CD14-positive monocyte (primary cell): ENCODE measurements at places on chromosomes 6 and 20.

DNA sequence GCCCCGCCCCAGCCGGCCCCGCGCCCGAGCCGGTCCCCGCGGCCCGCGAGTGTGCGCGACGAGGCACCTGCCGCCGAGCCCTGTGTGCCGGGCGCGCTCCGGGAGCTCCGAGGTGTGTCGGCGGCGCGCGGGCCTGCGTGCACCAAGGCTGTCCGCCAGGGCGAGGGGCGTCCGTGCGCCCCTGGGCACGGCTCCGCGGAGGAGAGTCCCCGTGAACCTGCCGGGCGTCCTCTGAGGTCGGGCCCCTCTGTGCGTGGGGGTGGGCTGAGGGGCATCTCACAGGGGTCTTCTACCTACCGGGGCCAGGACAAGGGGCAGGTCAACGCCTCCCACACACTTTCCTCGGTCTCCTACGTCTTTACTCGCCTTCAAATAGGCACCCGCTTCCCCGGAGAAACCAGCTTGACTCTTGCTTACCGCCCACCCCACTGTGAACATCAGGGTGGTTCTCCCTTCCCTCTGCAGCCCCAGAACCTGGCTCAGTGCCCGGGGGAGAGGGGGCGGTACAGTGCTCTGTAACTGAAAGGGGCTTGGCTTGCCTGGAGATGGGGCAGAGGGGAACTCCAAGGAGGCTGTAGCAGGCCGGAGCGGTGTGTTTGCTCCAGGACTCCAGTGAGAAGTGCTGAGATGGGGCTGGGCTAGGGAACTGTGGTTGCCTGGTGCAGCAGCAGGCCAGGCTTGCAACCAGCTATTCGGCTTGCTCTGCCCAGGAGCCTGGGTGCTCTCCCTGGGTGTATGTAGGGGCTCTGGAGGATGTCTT is at the start of gene SAMD10:
SAMD10 (minus strand) TSS at position 86 of the 760 bp plus-strand sequence. CDS start 175 bp downstream, outside the sequence.
- no peak for DNase-seq

DNA sequence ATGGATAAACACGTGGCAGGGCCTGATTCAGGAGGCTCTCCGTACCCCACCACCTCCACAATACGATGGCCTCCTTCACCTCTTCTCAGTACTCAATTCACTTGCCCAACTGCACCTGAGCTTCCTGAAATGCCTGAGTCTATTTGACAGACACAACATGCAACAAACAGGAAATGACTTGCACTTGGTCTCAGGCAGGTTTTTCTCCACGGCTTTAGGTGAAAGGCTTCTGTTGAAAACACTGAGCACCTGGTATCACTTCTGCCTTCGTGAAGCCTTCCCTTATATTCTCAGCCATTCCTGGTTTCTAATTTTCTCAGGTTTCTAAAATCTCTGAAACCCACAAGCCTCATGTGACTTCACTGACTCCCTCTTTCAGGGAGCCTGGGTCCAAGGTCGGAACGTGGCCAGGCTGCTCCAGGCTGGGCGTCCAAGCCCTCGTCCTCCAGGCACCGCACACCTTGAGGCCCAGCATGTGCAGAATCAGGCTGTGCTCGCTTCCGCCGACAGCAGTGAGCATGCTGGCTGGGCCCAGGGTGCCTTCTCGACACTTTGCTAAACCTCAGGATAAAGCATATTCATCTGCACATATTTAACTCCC is 34.7 kb downstream of the TAF4 start:
- no peak for DNase-seq

DNA sequence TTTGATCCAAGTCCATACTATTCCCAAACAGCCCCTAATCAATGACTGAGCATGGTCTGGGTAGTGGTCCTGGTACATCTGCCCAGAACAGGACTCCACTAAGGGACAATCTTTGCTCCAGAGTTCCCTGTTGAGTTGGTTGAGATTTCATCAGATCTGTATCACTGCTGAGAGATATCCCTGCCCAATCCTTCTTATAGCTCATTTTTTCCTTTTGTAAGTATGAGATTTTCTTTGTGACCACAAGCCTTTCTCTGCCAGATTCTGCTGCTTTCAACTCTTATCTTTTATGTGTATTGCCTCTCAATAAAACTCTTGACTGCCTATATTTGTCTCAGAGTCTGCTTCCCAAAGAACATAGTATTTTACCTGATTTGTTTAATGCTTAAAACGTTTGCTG is 46.2 kb upstream of the LAMA2 start:
- no peak for DNase-seq

GRCh38 chr6:16623029-16623653 is 138.1 kb downstream of the ATXN1 start:
- no peak for DNase-seq

DNA sequence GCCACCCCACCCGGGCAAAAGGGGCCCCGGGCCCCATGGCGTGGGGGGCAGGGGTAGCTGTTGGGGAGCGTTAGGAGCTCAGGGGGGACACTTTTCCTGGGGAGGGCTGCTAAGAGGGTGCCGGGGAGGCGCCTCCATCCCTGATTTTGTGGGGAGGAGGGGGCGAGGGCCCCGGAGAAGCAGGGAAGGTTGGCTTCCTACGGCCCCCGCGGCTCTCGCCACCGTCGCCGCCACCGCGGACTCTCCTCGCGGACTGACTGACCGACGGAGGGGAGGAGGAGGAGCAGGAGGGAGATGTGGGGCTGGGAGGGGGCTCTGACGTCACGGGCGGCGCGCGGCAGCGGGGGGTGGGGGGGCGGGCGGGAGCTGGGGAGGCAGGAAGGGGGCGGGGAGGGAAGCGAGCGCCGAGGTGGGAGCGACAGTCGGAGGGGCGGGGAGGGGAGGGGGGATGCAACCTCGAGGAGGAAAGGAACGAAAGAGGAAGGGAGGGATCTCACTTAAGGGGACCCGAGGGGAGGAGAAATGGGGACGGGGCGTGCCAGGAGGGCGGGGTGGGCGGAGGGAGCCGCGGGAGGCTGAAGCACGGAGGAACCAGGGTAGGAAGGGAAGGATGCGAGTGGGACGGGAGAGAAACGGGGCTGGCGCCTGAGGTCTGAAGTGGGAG is 5.1 kb downstream of the GABBR1 start:
- peak; percentile 63 for DNase-seq

DNA sequence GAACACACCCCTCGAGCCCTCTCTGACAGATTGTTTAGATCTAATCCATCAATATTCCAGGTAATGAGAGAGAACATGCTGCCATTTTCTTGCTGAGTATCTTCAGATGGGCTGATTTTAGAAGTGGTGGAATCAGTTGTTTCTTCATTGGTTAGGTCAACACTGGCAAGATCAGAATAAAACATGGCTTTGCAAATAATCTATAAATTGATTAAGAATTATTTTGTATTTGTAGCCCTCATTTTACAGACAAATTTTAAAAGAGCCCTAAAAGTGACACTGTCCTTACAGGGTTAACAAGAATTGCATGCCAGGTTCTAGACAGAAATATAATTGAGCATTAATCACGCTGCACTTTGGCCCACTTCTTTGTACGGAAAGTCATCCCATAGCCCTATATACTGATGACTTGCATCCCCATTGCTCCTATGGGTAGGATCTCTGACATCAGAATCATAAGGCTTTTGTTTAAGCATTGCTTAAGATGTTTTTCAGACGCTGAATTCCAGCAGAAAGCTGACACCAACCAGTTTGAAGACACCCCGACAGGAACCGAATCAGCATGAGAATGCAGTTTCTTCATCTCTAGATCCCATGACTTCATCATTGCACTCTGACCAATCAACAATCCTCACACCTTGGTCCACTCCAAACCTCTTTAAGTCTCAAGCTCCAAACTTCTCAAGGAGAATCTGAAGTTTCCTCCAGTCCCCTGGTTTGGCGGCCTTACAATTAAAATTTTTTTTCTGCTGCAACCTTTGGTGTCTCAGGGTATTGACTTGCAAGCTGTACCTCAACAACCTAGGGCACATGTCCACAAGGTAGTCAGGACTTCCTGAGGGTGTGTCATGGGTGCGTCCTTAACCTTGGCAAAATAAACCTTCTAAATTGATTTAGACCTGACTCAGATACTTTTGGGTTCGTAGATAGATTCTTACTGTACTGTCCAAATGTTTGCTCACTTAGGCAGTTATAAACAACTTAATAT is 7.8 kb downstream of the TDP2 start:
- DNase-seq: peak; percentile 83

GRCh38 chr6:19929312-19929711 is 92.1 kb downstream of the ID4 start:
- DNase-seq: no peak

DNA sequence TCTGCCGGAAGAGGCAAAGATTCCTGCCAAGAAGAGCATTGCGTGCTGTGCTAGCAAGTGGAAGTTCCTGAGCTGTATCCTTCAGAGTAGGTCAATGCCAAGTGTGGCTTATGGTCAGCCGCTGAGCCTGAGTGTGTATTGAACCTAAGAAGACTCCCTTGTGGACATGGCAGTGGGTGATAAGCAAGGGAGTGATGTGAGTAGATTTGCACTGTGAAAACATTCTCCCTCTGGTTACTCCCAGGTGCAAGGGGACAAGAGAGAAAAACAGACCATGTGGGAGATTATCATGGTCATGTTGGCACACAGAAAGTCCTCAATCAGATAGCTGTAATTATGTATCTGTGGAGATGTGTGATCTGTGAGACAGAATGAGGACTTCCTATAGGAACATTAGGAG is 6.1 kb upstream of the TMEM74B start:
- DNase-seq: no peak

GRCh38 chr20:58682656-58683531 is 9.7 kb upstream of the NPEPL1 start:
- DNase-seq: no peak

GRCh38 chr6:4947716-4948115 is 56.1 kb downstream of the RPP40 start:
- DNase-seq: no peak

GRCh38 chr6:97292671-97293070 is 9.7 kb upstream of the MMS22L start:
- no peak for DNase-seq

DNA sequence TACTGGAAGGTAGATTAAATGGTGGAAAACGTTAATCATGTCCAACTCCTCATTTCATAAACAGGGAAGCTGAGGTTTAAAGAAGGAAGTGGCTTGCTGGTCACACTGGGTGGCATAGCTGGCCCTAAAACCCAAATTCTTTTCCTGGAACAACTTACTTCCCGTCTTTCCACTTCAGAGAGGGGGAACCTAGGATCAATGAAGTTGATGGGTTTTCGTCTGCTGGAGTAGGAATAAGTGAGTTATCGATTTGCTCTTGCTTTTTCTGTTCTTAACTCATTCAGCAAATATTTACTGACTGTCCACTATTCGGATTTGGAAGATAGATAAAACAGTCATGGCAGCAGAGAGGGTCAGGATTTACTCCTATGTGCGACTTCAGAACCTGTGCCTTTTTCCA is 1.2 kb upstream of the SYS1 start:
- no peak for DNase-seq

DNA sequence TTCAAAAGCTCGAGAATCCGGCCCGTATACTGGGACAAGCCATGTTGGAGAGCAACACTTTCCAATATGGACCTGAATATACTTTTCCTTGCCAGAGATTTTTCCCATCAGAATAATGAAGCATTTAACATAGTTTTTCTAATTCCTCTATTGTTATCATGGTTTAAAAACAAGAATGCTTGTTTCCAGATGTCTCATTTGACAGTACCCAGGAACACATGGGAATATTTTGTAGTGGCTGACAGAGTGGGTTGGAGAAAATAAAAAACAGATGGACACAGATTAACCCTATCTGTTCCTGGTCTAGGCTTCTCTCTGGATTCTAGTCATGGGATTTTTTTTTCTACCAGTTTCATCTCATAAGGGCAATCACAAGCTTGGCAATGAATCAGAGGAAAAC is 164.8 kb upstream of the CEP162 start:
- DNase-seq: no peak

DNA sequence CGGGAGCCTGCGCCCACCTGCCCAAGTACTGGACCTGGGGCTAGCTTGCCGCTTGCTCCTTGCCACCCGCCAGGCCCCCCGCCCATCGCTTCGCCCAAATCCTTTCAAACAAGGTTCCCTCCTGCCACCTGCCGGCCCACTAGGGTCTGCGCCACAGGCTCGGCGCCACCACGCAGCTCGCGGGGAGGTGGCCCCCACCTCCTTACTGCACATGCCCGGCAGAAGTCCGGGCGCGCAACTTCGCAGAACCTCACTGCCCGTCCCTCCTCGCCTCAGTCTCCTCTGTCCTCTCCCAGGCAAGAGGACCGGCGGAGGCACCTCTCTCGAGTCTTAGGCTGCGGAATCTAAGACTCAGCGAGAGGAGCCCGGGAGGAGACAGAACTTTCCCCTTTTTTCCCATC is 11.2 kb downstream of the GNAS-AS1 start:
- DNase-seq: peak; percentile 11

- DNase-seq: no peak
Measured at GRCh38 chr20:24018796-24019195, 30.2 kb upstream of the GGTLC1 start.

DNA sequence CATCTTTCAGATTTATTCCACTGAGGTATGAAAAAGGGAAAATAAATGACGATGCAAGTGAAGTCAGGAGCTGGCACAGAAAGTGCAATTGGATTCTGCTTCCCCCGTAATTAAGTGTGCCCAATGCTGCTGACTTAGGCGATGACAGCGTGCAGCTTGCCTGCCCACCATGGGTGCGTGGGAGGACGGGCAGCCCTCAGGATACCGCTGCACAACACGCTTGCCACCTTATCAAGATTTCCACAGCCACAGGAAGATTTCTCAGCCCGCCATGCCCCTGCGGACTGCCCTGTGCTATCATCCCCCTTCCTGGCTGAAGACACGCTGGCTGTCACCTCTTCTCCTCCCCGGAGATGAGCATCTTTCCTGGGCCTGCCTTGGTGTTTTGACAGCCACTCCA is 103.3 kb upstream of the BACH2 start:
- DNase-seq: no peak

DNA sequence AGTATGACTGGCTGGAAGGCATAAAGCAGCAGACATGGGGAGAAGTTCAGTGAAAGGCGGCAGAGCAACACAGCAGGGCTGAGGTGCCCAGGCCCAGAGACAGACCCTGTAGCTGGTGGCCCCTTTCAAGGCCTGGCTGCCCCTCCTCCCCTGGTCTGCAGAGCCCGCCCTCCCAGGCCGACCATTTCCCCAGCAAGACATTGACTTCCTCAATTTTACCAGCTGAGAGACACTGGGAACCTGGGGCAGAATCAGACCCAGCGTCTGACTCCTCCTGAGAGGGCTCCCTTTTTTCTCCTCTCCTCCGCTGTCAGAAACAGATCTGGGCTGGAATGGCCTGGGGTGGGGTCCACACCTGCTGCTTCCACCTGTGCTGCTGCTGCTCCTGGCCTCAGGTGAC is at the start of gene TREML4:
TREML4 (plus strand) TSS at position 254 of the 400 bp plus-strand sequence; CDS start at position 333, 79 bp downstream.
- DNase-seq: no peak

DNA sequence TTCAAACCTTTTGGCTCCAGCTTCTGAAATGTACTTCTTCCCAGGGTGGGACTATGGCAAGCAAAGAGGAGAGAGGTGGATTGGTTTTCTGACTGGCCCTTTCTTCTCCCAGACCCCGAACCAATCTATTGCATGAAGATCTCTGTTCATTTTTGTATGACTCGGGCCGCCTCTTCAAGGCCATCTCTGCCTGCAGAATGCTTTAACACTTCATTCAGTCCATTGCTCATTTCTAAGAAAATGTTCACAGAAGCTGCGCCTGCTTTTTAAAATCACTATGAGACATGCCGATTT is 1.6 kb downstream of the VGLL2 start:
- no peak for DNase-seq

GRCh38 chr6:11366183-11366933 is 133.9 kb upstream of the NEDD9 start:
- DNase-seq: peak; percentile 92

- peak; percentile 17 for DNase-seq
Measured at GRCh38 chr6:45590226-45590625, 212.5 kb upstream of the SUPT3H start.

GRCh38 chr6:153564803-153565202 is 433.7 kb upstream of the RGS17 start:
- no peak for DNase-seq

- no peak for DNase-seq
Measured at GRCh38 chr6:14059791-14060436, 57.7 kb upstream of the CD83 start.

- no peak for DNase-seq
Measured at GRCh38 chr6:32983493-32983848, 15.1 kb downstream of the BRD2 start.
